ENCODE measurements at places on chromosomes 2 and 18.

- no peak for DNase-seq
Observed at GRCh38 chr2:207110310-207110709, 55.4 kb downstream of the KLF7 start.

GRCh38 chr2:226782092-226782713 lies 17.4 kb downstream of the IRS1 start:
- DNase-seq: no peak

GRCh38 chr18:38648179-38648578 lies 1082.6 kb upstream of the CELF4 start:
- DNase-seq: no peak

DNA sequence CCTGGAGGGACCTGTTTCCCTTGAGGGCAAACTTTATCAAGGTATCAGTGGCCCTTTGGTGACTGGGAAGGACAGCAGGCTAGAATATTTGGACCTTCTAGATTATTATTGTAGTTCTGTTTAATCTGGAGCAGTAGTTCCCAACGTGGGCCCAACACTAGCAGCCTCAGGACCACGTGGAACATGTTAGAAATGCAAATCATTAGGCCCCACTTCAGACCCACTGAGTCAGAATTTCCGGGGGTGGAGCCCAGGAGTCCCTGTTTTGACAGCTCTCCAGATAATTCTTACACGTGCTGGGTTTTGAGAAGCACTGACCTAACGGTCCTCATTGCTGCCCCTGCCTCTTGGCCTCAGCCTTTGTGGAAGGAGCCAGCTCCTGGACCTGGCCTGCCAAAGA lies 25.5 kb upstream of the DYNC2LI1 start:
- DNase-seq: no peak

GRCh38 chr2:11498543-11499034 lies 32.6 kb upstream of the E2F6 start:
- DNase-seq: no peak

DNA sequence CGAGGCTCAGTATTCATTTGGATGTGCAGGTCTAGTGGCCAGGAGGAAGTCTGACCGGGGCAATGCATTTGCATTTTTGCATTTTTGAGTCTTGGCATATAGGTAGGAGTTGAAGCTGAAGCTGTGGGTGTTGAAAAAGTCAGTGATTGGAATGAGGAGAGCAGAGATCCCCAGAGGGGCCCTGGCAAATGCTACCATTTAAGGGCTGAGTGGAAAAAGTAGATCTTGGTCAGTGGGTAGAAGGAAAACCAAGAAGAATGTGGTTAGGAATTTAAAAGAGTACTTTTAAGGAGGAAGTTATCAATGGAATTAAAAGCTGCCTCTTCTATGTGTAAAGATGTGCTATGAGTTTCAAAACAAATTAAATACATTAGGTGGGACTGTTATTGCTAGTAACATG lies 143.0 kb downstream of the ZEB2 start:
- DNase-seq: no peak

DNA sequence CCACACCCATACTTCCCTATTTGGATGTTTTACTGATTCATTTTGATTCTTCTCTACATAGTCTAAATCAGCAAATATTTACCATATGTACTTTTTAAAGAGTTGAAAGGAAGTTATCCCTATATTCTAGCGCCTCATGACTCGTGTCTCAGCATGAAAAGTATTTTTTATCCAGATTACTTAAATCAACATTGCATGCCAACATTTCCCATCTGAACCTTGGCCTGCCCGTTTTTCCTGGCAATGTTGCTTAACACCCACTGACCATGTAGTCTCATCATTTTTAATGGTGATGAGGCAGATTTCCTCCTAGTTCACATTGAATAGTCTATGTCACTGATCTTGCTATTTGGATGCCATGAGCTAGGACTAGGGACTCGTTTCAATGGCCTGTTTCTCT lies 13.2 kb upstream of the SCYGR5 start:
- DNase-seq: no peak

DNA sequence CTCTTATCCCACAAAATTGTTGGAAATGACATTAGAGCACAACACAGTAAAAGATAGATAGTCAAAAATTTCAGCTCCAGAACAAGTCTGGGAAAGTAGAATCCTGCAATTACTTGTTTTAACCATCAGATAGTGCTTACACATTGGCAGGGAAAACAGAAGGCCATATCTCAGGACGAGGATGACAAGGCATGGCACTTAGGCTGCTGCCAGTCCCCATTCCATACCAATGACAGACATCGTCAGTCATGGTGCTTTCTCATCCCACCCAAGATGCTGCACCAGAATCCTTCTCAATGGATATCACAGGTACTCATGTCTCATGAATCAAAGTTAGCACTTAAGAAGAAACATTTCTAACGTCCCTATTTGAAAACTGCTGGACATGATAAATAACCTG lies 187.3 kb downstream of the NCKAP5 start:
- no peak for DNase-seq

DNA sequence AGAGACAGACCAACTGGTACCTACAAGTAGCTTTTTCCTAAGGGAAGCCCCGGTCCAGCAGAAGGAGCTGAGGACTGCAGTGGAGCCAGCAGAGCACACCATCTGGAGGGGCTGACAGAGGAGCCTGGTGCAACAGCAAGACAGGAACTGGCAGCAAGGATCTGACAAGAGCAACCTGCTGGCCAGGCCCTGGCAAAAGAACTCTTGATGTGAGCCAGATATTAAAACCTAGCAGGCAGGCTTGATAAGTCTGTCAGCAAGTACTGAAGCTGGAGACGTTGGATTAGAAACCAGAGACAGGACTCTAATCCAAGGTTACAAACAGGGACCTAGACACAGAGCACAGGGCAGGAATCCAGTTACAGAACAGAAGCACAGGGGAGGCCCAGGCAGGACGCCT lies 260.7 kb upstream of the MGAT5 start:
- DNase-seq: no peak

DNA sequence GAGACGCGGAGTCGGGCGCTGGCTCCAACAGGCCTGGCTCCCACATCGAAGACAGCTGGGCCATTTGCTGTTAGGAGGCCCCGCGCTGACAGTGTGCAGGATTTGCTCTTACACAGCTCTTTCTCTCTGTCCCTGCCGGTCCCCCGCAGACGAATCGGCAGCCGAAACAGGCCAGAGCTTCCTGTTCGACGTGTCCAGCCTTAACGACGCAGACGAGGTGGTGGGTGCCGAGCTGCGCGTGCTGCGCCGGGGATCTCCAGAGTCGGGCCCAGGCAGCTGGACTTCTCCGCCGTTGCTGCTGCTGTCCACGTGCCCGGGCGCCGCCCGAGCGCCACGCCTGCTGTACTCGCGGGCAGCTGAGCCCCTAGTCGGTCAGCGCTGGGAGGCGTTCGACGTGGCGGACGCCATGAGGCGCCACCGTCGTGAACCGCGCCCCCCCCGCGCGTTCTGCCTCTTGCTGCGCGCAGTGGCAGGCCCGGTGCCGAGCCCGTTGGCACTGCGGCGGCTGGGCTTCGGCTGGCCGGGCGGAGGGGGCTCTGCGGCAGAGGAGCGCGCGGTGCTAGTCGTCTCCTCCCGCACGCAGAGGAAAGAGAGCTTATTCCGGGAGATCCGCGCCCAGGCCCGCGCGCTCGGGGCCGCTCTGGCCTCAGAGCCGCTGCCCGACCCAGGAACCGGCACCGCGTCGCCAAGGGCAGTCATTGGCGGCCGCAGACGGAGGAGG lies 3.5 kb downstream of the GDF7 start:
- no peak for DNase-seq

GRCh38 chr2:239612133-239612532 lies 211.3 kb upstream of the HDAC4 start:
- no peak for DNase-seq

DNA sequence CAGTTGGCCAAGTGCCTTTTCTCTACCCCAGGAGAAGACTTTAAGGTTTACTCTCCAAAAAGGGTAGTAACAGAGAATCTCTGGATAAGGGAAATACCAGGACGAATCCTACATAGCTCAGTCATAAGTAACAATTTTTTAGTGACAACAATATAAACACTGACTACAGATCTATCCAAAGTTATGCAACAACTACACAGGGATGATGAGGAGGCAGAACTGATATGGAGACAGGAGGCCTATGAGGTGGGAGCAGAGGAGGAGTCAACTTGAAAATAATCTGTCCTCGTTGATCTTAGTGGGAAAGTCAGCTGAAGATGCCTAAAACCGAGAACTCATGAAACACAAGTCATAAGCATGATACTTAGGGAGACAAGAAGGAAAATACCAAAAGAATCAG lies 40.2 kb downstream of the SLC35F5 start:
- peak; percentile 19 for DNase-seq

GRCh38 chr2:58006952-58007284 lies 39.7 kb upstream of the VRK2 start:
- DNase-seq: no peak

- DNase-seq: no peak
Observed at GRCh38 chr2:26485725-26486418, 7.9 kb upstream of the OTOF start.

GRCh38 chr2:121519153-121519552 lies 11.5 kb upstream of the RNU4ATAC start:
- no peak for DNase-seq

GRCh38 chr18:64809801-64810200 lies 660.9 kb upstream of the LINC00305 start:
- no peak for DNase-seq

DNA sequence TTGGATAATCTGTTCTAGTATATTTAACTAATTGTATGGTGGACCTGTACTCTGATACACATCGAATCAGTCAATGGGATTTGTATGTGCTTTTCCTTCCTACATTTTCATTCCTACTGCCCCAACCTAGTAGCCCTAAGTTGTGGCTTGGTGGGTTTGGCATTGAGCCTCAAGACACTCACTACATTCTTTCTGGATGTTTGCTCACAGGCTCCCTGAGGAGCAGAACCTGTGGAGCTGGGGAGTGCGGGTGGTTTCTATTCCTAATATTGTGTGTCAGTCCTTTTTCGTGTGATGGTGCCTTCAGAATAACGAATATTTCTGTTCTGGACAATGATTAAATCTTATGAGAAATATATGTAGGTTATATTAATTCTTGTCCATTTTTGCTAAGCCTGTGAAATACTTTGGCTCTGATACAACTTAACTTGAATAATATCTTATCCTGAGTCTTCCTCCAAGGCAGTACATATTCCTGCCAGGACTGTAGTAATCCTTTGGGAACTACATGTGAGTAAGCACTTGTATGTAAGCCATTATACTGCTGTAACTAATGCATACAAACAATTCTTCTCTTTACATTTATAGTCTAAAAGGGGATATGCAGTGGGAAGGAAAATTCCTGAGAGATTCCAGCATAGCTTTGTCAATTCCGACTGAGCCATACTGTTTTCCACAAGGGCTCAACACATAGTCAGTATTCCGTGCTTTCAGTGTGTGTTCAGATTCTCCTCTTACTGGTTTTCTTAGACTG lies 150.6 kb downstream of the AGPS start:
- DNase-seq: peak; percentile 65

DNA sequence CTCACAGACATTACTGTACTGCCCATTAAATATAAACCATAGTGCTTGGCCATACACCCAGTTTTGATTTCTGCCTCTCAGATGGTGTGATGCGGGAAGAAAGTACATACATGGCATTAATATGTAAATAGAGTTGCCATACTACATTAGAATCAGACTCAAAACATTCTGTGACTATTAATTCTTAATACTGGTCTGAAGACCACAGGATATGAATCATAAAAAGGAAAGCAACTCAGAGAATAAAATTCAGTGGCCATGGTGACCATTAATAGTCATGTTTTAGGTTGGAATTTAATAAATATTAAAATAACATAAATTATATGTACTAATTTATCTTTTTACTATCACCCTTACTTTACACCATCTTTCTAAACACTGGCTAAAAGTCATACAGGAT lies 33.0 kb upstream of the WDR75 start:
- no peak for DNase-seq

GRCh38 chr2:152437276-152438108 lies 102.5 kb downstream of the FMNL2 start:
- DNase-seq: no peak

GRCh38 chr2:232937278-232937906 lies 67.3 kb downstream of the SNORC start:
- DNase-seq: peak; percentile 23

GRCh38 chr2:3451169-3451568 lies 68.2 kb downstream of the ADI1 start:
- DNase-seq: no peak

- DNase-seq: no peak
Observed at GRCh38 chr2:68374184-68374583, 9.1 kb downstream of the PLEK start.

DNA sequence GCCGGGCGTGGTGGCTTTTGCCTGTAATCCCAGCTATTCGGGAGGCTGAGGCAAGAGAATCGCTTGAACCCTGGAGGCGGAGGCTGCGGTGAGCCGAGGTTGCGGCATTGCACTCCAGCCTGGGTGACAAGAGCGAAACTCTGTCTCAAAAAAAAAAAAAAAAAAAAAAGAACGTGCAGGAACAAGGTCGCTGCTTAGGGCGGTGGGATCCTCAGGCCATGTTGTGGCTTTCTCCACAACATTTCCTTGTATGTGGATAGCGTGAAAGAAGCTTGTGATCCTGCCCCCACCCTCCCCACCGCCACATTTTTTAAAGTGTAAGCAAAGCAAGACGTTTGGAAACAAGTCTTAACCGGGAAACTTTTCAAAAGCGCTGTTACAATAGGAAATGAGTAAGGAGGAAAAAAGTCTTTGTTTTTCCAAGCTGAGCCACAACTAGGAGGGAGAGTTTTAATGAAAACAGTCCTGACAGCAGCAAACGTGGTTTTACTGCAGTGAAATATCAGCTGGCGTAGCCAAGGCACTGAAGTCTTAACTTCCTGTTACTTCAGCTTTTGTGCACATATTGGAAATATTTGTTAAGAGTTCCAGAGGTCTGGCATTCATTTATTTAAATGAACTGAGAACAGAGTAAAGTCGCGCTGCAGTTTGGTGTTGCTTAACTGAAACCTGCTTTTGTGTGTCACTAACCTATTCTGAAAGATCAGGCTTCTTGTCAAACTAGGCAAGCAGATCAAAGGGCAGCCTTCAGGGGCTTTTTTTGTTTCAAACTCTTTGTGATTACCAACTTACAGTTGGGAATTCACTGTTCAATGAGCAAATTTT lies 3.8 kb downstream of the TGIF1 start:
- peak; percentile 88 for DNase-seq

GRCh38 chr18:76903386-76903785 lies 81.0 kb downstream of the ZNF236 start:
- no peak for DNase-seq

DNA sequence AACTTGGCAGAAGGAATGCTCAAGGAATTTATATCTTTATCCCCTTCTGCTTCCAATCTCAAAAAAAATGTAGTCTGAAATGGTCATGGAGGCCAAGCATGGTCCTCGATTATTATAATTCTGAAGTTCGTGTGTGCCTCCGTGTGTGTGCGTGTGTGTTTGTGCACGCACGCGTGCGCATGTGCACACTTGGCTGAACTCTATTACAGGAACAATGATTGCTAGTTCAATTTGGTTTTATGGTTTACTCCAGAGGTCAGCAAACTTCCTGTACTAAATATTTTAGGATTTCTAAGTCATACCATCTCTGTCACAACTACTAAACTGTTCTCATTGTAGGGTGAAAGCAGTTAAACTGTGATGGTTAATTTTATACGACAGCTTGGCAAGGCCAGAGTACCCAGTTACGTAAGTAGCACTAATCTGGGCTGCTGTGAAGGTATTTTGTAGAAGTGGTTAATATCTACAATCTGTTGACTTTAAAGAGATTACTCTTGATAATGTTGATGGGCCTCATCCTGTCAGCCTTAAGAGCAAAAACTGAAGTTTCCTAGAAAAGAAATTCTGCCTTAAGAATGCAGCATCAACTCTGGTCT lies 5.8 kb upstream of the MARCHF7 start:
- no peak for DNase-seq

- DNase-seq: no peak
Observed at GRCh38 chr2:224281374-224281773, 120.5 kb downstream of the FAM124B start.

GRCh38 chr2:121547646-121548045 lies 17.0 kb downstream of the RNU4ATAC start:
- DNase-seq: no peak
